ENCODE measurements at places on chromosomes 5 and 9.

DNA sequence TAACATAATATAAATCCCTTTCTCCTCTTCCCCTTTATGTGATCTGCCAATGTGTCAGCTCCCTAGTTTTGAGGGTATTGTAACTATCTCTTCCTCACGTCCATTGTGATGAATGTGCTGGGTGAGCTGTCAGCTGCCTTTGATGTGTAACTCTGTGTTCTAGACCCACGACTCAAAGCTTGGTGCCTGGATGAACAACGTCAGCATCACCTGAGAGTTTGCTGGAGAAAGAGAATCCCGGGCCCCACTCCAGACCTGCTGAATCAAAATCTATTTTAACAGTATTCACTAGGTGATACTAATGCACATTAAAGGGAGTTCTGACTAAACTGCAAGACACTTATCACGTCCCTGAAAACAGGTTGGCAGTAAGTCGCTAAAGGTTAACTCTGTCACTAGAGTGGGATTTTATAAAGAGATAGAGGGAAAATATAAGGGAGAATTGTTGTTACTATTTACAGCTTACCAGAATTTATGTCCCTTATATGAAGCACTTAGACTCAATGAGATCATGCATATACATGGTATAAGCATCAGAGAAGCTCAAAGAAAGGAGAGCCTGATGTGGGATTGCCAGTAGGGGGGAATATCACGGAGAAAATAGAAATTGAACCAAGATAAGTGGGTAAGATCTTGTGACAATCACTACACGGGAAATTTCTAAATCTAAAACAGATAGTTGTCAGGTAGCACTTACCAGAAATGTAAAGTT lies 423.8 kb upstream of the SLC30A5 start:
- no peak for DNase-seq

DNA sequence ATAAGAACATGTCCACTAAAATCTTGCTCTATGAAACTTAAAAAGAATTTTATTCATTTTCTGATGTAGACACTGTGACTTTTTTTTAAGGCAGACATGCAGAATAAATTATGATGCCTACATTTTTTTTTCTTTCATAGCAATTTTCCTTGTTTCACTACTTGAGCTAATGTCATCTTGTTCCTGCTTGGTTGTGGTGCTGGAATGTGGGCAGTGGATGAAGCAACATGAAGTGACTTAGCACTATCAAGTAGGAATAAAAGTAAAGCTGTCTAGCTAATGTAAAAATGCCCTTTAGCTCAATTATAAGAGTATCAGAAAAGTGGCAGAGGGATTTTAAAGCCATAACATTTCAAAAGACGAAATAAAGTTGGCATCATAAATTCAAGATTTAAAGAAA lies 191.0 kb downstream of the ADAMTS6 start:
- DNase-seq, result no peak

DNA sequence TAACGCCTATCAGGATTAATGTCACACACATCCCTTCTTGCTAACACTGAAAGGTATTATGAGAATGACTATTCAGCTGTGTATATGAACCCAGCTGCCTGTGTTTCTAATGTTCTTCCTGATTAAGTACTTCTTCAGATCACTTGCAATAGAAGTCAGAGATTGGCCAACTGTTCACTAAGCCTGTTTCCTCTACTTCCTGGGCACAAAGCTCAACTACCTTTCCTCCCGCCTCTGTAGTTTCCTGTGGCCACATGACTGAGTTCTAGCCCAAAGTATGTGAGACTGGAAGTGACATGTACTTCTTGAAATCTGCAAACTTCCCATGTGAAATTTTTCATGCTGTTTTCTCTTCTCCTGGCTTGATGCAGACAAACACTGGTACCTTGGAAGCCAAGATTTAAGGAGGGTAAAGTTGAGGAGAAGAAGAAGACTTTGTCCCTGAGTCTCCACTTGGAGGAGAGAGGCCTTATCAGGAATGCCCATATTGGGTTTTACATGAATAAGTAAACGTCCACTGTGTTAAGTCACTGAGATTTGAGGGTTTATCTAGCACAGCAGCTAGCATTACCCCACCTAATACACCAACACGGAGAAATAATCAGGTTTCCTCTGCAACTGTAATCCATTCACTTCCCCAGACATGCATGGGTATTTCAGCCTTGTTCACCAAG lies 58.6 kb downstream of the SLIT3 start:
- no peak for DNase-seq

DNA sequence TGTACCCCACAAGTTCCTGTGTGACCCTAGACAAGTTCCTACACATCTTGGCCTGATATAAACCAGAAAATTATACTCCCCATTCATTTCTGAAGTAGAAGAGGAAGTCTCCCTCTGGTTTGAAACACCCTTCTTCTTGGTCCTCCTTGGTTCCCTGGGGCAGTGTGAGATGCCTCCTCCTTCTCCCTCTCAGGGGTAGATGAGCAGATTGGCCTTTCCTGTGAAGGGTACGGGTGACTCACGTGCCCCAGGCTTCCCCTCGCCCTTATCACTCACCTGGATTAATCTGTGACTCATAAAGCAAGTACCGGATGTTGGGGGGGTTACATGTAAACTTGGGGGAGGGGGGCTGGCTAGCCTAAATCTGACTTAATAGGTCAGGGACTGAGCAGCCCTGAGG lies 11.1 kb upstream of the AQP3 start:
- peak; percentile 82 for DNase-seq

- DNase-seq, result no peak
These were observed 316.5 kb downstream of the DIRAS2 start for GRCh38 chr9:90325913-90326653.

DNA sequence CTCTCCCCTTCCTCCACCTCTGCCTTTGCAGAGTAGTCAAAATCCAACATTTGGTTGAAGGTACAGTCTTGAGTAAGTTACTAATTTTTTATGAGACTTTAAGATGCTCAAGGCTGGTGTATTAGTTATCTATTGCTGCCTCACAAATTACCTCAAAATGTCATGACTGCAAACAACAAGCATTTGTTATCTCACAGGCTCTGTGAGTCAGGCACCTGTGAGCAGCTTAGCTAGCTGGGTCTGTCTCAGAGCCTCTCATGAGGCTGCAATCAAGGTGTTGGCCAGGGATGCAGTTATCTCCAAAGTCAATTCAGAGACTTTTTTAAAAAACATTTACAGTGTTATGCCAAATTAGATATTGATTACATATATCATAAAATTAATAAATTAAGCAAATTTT lies 371.3 kb upstream of the RGMB start:
- DNase-seq, result peak; percentile 23

DNA sequence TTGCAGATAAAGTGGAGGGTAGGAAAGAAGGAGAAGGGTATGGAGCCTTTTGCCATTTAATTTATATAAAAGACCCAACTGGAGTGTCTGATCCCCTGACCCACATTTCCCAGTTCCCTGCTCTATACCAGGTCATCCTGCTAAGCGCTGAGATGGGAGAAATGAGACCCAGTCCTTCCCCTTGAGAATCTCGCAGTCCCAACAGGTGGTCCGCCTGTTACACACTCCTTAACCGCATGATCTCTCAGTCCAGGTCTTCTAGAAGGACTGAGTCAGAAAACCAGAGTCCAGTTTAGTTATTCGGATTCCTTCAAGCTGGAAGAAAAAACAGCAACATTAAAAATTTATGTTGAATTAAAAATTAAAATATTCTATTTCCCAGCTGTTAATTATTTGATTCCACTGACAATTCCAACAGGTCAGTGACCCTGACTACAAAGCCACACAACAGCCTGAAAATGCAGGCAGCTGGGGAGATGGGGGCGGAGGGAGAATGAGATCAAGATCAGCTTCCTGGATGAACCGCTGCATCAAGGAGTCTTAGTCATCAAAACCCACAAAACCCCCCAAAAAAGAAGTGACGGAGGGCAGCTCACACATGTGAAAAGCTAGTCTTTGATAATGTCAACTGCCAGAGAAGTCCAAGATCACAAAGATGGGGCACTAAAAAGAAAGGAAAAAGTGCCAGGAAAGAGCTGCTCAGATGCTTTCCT lies 44.0 kb downstream of the GGTA1 start:
- no peak for DNase-seq

DNA sequence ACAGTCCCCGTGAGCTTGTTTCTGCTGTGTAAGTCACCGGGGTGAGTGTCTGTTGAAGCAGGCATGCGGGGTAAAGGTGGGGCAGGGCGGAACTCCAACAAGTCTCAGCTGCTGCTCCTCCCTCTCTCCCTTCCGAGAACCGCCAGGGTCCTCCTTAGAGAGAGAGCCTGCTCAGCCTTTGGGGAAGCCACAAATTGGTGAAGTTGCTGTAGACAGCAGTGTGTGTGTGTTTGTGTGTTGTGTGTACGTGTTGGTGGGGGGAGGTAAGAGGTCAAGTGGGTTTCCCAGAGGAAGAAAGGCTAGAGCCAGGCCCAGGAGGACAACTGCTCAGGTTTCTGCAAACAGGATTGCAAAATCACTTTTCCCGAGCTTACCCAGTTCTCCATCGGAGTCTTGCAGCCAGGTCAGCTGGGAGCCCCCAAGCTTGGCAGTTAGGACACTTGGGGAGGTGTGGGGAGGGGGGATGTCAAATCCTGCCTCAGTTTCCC lies 38.9 kb upstream of the DAB2IP start:
- peak; percentile 51 for DNase-seq

DNA sequence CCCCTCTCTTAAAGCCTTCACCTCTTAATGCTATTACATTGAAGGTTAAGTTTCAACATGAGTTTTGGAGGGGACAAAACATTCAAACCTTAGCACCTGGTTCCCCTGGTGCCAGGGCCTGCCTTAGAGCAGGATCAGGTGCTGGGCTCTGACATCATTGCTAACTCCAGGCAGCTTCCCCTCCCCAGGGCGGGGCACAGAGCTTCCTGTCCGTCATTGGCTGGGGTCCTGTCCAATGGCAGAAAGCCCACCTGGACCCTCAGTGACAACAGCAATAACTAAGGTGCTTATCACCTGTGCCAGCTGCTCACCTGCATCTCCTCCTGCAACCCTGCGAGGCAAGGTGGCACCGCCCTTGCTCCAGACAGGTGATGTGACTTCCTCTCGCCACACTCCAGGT lies 177.4 kb downstream of the NSG2 start:
- no peak for DNase-seq

- DNase-seq, result no peak
These were observed 10.7 kb upstream of the IL17B start for GRCh38 chr5:149389552-149390495.

- DNase-seq, result no peak
These were observed 25.3 kb downstream of the DENND4C start for GRCh38 chr9:19255821-19256220.

- DNase-seq, result no peak
These were observed 76.1 kb downstream of the TLE1 start for GRCh38 chr9:81613002-81613812.

GRCh38 chr5:94793113-94793815 lies 174.8 kb downstream of the SLF1 start:
- no peak for DNase-seq

- peak; percentile 75 for DNase-seq
These were observed 753 bp downstream of the FANCC start for GRCh38 chr9:95316794-95317118.

GRCh38 chr9:91119142-91119541 lies 242.6 kb downstream of the AUH start:
- DNase-seq, result peak; percentile 81

DNA sequence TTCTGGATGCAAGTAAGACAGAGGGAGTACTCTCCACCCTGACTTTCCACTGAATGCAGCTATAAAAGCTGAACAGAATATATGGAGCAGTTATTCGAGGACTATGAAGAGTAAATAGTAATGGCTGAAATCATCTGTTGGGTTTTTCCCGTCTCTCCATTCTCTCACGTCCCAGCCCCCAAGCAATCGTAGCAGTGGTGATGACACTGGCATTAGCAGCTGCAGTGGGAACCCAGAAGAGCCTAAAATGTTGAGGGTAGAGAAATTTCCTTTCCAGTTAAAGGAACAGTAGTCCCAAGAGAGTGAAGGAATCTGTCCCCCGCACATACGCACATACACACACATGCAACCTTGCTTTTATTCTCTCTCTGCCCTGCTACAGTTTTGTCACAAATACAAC lies 33.2 kb downstream of the MED27 start:
- DNase-seq, result no peak

GRCh38 chr9:121674952-121675351 lies 23.5 kb downstream of the DAB2IP start:
- peak; percentile 51 for DNase-seq

DNA sequence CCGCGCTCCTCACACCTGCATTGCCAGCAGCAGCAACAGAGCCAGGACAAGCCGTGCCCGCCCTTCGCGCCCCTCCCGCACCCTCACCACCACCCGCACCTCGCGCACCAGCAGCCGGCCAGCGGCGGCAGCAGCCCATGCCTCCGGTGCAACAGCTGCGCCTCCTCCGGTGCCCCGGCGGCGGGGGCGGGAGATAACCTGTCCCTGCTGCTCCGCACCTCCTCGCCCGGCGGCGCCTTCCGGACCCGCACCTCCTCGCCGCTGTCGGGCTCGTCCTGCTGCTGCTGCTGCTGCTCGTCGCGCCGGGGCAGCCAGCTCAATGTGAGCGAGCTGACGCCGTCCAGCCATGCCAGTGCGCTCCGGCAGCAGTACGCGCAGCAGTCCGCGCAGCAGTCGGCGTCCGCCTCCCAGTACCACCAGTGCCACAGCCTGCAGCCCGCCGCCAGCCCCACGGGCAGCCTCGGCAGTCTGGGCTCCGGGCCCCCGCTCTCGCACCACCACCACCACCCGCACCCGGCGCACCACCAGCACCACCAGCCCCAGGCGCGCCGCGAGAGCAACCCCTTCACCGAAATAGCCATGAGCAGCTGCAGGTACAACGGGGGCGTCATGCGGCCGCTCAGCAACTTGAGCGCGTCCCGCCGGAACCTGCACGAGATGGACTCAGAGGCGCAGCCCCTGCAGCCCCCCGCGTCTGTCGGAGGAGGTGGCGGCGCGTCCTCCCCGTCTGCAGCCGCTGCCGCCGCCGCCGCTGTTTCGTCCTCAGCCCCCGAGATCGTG lies 517 bp downstream of the KCNN2 start:
- DNase-seq, result peak; percentile 1

DNA sequence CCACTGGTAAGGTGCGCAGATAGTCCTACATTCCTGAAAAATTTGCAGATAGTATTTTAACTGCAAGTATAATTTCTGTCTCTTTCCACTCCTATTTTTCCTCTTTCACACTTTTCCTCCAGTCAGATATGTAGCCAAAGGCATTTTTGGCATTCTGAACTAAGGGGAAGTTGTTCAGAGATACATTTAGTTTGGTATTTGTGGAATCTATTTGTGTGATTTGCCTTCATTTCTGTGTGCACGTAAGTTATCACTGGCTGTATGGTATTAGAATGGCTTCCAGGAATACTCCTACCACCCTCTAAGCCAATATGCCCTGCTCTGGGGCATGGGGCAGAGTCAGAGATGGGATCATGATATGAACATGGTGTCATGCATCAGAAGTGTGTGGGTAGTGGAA lies 45.8 kb upstream of the GRAMD2B start:
- no peak for DNase-seq

GRCh38 chr9:133726401-133727276 lies 11.5 kb downstream of the SARDH start:
- DNase-seq, result peak; percentile 24
